IPS-NIHi11 (cell line): ENCODE measurements at places on chromosomes 13 and 19.

- no peak for DNase-seq
These were observed 169.9 kb downstream of the VWA8 start for GRCh38 chr13:41791056-41791455.

DNA sequence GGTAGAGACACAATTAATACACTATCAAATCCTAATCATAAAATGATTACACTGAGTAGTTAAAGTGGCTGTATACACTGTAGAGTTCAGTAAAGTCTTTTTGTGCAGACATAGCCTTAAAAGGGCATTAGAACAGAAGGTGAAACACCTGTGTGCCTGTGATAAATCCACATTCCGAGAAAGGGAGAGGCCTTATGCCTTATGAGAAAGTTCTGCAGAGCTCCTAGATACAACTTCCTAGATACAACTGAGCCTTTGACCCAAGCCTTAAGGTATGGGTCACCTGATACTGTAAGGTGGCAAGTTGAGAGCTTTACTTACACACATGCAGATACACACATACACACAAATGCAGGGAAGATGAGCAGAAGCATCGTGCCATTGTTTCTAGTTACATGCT, 6.3 kb downstream of the SERP2 start:
- DNase-seq = no peak

- no peak for DNase-seq
These were observed 47.3 kb downstream of the BRCA2 start for GRCh38 chr13:32362574-32362973.

- DNase-seq = no peak
These were observed 19.5 kb downstream of the MYO1F start for GRCh38 chr19:8557642-8558238.

- DNase-seq = no peak
These were observed at the start of gene STAP2 for GRCh38 chr19:4338441-4339355. Gene STAP2, minus strand, starts transcription at chr19:4338827. Its CDS starts 74 bp downstream, at chr19:4338753.

- DNase-seq = no peak
These were observed 1456.1 kb upstream of the MIR17HG start for GRCh38 chr13:89891416-89891815.

DNA sequence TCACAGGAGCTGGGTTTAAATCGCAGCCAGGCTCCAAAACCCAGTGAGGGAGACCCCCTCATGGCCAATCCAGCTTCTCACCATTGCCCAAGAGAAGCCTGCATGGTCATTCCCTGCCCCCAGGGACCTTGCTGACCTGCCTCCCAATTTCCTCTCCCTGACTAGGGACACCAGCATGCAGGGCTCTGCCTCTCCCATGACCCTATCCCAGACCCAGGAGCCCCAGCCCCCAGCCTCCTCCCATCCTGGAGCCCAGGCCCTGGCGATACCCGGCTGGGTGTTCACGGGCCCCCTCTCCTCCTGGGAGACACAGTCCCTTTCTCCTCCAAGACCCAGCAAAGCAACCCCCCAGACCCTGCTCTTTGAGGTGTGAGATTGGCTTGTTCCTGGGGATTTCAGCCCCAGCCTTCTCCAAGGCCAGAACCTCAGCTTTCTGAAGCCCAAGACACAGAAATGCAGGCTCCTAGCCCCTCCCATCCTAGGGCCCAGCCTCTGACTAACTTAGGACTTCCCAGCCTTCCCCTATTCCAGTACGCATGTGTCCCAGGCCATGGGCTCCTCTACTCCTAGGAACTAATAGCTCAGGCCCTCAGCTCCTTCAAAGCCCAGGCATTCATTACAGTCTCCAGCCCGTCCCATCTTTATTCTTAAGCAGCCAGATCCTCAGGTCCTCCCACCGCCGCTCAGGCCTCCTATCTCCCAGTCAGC, 1.1 kb downstream of the GYS1 start:
- peak; percentile 71 for DNase-seq

DNA sequence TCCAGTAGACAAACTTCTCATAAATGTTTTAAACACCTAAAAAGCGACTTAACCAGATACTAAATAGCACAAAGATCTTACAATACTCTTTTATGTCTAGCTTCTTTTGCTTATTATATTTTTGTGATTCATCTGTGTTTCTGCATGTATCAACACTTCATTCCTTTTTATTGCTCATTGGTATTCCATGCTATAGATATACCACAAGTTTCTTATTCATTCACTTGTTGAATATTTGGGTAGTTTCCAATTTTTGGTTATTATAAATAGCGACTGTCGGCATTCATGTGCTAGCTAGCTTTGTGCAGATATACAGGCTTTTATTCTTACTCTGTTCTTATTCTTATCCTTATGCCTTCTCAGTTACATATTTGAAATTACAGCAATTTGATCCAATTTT, 50.0 kb upstream of the RGCC start:
- DNase-seq = no peak

- DNase-seq = no peak
These were observed 27.7 kb downstream of the STK24 start for GRCh38 chr13:98549006-98549727.

DNA sequence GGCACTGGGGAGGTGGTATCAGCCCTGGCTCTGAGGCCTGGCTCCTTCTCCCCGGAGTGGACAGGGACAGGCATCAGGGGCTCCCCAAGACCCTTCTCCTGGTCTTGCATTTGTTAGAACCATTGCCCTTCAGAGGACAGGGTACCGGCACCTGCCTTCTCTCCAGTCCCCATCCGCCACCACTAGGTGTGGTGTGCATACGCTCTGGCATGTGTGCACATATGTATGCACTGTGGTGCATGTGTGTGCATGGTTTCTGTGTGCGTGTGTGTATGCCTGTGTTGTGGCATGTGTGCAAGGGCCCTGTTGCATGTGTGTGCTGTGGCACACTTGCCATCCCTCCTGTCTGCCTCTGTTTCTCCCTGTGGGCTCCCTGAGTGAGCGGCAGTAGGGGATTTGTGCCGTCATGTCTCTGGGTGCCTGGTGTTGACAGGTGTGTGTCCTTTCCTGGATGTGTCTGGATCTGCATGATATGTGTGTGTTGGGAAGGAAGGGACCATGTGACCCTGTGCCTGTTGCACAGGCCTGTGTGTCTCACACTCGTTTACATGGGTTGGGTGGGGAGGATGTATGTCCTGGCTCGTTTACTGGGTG, 9.3 kb downstream of the KCTD15 start:
- peak; percentile 3 for DNase-seq

GRCh38 chr13:74040200-74040599, 94.0 kb downstream of the KLF12 start:
- peak; percentile 82 for DNase-seq

DNA sequence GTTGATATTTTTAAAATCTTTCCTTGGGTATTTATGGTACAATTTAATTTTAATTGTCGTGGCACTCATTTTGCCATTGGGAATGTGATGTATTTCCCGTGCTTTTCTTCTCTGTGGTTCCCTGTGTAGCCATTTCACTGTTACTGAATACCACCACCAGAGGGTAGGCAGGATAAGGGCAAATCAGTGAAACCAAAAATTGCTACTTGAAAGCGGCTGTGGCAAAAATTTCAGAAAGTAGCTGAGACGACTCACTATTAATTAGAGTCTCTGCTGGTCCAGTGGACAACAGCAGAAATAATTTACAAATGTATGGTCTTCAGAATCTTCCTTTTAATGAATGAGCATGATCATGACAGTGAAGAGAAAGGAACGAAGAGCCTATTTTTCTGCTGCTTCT, 34.4 kb upstream of the MIR17HG start:
- peak; percentile 16 for DNase-seq

GRCh38 chr13:104586051-104586746, 1520.0 kb upstream of the SLC10A2 start:
- no peak for DNase-seq

DNA sequence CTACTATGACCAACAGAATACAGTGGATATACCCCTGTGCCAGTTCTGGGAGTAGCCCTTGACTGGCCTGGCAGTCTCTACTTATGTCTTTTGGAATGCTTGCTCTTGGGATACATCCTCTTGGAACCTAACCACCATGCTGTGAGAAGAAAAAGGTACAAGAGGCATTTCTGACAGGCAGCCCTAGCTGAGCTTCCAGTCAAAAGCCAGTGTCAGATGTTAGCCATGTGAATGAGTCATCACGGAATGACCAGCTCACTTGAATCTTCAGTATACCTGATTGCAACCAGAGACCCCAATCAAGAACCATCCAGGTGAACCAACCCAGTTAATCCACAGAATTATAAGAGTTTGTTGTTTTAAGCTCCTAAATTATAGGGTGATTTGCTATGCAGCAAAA, 4.1 kb downstream of the CCDC169 start:
- no peak for DNase-seq

DNA sequence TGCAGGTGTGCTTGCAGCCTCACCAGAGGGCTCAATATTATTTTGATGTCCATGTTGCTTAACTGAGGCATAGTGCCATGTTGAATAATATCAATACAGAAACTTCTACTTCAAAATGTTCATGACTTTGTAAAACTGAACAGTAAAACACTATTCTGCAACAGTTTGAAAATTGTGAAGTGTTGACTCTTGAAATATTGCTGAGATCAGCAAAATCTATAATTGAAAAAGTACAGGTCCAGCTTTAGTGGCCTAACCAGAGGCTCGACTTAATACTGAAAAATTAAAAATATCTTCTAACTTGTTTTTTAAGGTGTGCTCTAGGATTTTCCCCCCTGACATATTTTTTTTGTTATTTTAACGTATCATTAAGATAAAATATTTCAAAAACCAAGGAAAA, 1460.7 kb downstream of the EFNB2 start:
- DNase-seq = no peak

DNA sequence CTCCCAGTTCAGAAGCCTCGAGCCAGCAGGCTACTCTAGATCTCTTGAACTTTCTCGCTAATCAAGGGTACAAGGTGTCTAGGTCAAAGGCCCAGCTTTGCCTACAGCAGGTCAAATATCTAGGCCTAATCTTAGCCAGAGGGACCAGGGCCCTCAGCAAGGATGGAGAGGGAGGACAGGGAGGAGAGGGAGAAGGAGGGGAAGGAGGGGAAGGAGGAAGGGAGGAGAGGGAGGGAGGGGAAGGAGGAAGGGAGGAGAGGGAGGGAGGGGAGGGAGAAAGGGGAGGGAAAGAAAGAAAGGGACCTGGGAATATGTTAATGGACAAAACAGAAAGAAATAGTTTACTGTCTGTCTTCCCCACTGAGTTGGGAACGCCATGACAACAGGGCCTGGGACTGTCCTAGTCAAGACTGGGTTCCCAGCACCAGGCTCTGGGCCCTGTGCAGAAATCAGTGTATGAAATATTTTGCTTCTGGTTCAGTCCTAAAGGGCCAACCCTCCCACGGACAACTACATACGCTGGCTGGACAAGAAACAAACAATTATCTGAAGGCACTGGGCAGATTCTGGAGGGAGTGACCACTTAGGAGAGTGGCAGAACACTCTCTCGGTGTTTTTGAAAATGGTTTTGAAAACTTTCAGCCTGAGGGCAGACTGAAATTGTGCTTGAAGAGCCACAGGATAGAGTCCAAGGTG, 4.6 kb downstream of the ECH1 start:
- DNase-seq = no peak

- DNase-seq = no peak
These were observed 67.2 kb upstream of the GPR183 start for GRCh38 chr13:99374169-99374991.

GRCh38 chr13:91146601-91147000, 200.9 kb upstream of the MIR17HG start:
- no peak for DNase-seq

GRCh38 chr13:63163903-63164302, 1748.3 kb upstream of the PCDH20 start:
- DNase-seq = no peak

- DNase-seq = peak; percentile 60
These were observed 15.6 kb downstream of the SMIM24 start for GRCh38 chr19:3464587-3465235.

GRCh38 chr19:1110809-1111640, 7.2 kb downstream of the GPX4 start:
- no peak for DNase-seq

- no peak for DNase-seq
These were observed 1.3 kb downstream of the CYP4F3 start for GRCh38 chr19:15641901-15642491.

DNA sequence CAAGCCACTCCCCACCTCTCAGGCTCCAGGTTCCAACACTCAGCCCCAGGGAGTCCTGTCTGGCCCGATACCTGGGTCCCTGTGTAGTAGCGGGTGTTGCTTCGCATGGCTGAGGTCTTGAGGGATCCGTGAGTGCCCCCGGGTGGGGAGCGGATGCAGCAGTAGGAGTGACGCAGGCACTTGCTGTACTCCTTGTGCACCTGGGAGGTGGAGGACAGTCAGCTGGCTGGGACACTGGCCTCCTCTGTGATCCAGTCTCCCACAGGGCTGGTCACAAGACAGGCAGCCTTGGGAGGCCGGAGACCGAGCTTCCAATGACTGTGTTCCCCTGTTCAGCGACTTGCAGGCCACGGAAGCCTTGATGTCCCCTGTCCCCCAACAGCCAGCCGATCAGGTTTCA, 16.3 kb upstream of the ASF1B start:
- no peak for DNase-seq

DNA sequence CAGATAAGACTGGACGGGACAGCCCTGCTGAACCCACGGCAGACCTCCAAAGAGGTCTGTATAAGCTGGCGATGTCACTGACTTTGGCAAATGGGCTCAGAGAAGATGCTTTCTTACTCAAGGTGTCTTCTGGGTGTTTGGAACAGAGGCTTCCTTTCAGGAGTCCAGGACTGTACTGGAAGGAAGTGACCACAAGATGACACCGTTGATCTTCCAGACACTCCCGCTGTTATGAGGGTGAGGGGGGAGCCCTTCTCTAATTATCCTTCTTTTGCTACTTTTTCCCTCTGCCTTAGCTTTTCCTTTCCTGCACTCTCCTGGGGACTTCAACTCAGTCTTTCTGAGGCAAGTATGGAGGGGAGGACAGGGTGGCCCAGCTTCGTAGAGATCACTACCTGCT, 65.2 kb upstream of the ZNF599 start:
- no peak for DNase-seq

- no peak for DNase-seq
These were observed 79.1 kb downstream of the ABCC4 start for GRCh38 chr13:95221971-95222732.

GRCh38 chr13:95564091-95564490, 11.6 kb downstream of the CLDN10 start:
- no peak for DNase-seq

DNA sequence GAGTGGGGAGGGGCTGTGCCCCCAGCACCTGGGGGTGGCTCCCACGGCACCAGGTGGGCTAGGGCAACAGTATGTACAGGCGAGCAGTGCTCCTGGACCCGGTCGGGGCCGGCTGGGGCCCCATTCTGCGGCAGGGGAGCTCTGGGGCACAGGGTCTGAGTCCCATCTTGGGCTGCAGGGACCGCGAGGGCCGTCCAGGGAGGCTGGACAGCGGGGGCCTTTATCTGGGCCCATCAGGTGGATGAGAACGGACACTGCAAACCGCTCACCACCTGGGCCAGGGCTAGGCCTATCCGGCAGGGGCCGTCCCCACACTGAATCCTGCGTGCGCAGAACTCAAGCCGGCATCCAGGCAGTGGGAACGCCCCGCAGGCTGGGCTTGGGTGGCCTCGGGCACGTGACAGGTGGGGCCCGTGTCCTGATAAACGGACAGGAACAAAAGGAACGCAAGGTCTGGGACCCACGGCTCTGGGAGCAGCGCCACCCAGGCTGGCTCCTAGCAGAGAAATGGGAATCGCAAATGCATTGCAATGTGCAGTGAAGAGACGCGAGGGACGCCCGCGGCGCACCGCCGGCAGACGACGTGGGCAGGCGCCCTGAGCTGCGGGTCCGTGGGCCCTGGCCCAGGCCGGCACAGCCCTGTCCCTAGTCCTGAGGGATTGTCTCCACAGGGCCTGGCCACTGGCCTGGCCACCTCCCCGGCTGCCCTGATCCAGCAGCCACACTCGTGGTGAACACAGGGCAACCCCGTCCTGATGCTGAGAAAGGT, 29.7 kb downstream of the BTBD2 start:
- no peak for DNase-seq

- no peak for DNase-seq
These were observed 15.2 kb downstream of the KLF5 start for GRCh38 chr13:73074014-73074413.
